ENCODE measurements at places on chromosomes 4 and X. TPM values are rescaled to one million over a fixed set of nuclear protein-coding genes. Genes with fewer than 3 reads are reported as not detected.

DNA sequence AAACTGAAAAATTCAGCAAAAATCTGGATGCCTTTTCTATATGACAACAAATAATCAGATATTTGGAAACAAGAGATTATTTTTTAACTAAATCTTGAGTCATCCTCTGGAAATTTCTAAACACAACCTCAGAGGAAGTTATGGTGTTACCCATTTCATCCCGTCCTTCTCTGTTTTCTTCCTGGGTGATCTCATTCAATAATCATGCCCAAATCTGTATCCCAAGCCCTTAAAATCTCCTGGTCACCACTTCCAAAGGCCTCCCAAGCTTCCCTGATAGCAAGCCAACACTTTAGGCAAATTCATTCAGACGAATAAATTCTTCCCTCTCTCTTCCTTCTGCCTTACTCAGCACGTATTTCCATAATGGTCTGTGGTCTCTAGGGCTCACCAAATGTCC, 9.7 kb upstream of the SORCS2 start:
- no peaks in the 10 kb centered on the region for H3K36me3 ChIP-seq
- no peaks in the 10 kb centered on the region for H3K4me1 ChIP-seq
- DNase-seq, result no peak
- no peaks in the 10 kb centered on the region for H3K27me3 ChIP-seq
- no peak overlapping the region for H3K27ac ChIP-seq
- H3K4me3 ChIP-seq, result no peak overlapping the region

DNA sequence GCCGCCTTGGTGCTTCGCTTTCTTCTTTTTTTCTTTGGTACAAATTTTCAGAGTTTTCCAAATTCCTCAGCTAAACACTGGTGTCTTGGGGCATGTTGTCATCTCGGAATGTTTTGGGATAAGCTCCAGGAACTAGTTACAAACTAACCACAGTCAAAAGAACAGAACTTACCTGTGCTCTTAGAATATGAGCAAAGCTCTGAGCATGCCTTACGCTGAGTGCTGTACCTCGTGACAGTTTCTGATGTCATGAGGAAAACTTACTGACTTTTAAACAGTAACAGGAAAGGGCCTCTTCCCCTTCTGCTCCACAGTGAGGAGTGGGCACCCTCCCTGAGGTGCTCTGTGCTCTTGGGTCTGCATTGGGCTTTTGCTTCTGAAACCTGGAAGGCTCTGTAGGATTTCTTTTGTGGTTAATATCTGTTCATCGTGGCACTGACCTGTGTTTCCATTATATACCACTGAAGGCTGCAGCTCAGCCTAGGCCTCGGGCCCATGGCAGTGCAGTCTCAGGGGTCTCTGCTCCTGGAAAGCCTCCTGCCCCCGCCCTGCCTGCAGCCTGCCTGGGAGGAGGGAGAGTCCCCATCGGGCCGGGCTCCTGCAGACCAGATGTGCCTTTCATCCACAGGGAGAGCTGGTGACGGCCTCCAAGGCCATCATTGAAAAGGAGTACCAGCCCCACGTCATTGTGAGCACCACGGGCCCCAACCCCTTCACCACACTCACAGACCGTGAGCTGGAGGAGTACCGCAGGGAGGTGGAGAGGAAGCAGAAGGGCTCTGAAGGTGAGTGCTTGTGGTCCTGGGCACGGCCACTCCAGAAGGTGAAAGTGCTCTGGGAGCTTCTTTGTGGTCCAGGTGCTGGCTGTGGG, 48.7 kb downstream of the NOP14 start:
- no peak overlapping the region for H3K27ac ChIP-seq
- peaks cover 10% of the 10 kb centered on the region for H3K36me3 ChIP-seq
- DNase-seq, result no peak
- H3K4me3 ChIP-seq, result no peak overlapping the region

- H3K27me3 ChIP-seq, result no peaks in the 10 kb centered on the region
- peak; percentile 68 for DNase-seq
- H3K36me3 ChIP-seq, result peaks cover 10% of the 10 kb centered on the region
- no peaks in the 10 kb centered on the region for H3K4me1 ChIP-seq
Observed at GRCh38 chr4:108030332-108030731, 40.6 kb downstream of the HADH start.

DNA sequence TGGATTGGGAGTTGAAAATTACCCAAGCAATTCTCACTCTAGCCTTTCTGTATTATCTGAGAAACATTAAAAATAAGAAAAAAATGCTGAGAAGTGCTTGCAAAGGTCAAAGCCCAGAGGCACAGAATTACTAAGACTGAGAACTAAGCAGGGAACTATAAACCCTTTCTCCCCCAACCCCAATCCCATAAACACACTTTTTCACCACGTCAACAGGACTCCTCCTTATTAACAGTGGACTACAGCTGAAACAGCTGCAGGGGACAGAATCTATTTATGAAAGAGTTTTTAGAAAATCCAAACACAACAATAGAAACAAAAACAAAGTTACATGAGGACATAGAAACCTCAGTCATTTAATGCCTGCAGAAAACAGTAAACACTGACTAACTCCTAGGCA, 984.1 kb downstream of the TRAM1L1 start:
- no peak overlapping the region for H3K4me3 ChIP-seq
- H3K4me1 ChIP-seq, result no peaks in the 10 kb centered on the region
- H3K36me3 ChIP-seq, result 0 out of 2 replicates have a peak, but pooled peaks cover 8% of the 10 kb centered on the region
- H3K27ac ChIP-seq, result no peak overlapping the region
- no peak for DNase-seq

DNA sequence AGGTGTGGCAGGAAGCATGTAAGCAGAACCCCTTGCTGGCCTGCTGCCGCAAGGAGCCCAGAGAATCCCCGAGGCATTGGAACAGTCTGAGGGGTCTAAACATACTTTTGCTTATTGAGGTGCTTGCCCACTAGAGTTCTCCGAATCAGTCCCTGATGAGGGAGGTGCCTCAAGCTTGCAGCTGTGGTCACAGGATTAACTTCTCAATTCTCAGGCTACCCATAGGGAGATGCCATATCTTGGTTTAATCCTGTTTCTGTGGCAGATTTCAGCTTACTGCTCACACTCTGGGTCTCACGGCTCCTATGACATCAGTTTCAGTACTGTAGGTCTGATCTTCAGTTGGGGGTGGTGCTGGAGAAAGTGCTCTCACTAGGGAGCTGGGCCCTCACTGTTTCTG, 39.9 kb downstream of the CCNG2 start:
- no peak overlapping the region for H3K27ac ChIP-seq
- H3K4me3 ChIP-seq, result no peak overlapping the region
- no peaks in the 10 kb centered on the region for H3K4me1 ChIP-seq
- H3K36me3 ChIP-seq, result no peaks in the 10 kb centered on the region

The SSX2 gene
- total RNA-seq, result 0.39 TPM

The SYN1 gene
- 4.7 TPM for total RNA-seq

- H3K27me3 ChIP-seq, result peaks cover 13% of the 10 kb centered on the region
- peaks cover 13% of the 10 kb centered on the region for H3K4me1 ChIP-seq
- DNase-seq, result no peak
Observed at GRCh38 chr4:113977526-113977855, 2.0 kb downstream of the ARSJ start.

The ADH7 gene
- not detected for total RNA-seq

DNA sequence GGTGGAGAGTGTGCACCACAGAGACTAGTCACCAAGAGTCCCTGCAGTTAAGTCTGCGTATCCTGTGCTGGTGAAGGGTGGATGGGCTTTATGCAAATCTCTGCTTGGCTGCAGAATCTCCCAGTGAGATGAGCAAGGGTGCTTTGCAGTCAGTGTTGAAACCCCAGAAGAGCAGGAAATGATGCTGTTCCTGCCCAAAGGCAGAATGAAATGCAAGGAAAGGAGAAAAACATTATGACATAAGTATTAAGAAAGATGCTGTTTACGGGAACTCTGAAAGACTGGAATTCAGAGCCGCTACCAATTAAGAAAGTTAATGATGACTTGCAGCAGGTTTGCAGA, 25.4 kb upstream of the ACSL1 start:
- H3K4me3 ChIP-seq, result no peak overlapping the region
- H3K4me1 ChIP-seq, result no peaks in the 10 kb centered on the region
- H3K27ac ChIP-seq, result no peak overlapping the region
- no peaks in the 10 kb centered on the region for H3K36me3 ChIP-seq
- H3K27me3 ChIP-seq, result no peaks in the 10 kb centered on the region

- peak; percentile 24 for DNase-seq
- peak overlapping the region; percentile 27 for H3K27ac ChIP-seq
- H3K27me3 ChIP-seq, result no peaks in the 10 kb centered on the region
- 0 out of 2 replicates have a peak, but pooled peaks cover 4% of the 10 kb centered on the region for H3K36me3 ChIP-seq
Observed at GRCh38 chr4:175970724-175971123, 94.9 kb upstream of the WDR17 start.

The CXCL8 gene
- total RNA-seq, result not detected

The S100G gene
- total RNA-seq, result not detected

- H3K27ac ChIP-seq, result no peak overlapping the region
- H3K36me3 ChIP-seq, result peaks cover 8% of the 10 kb centered on the region
- no peaks in the 10 kb centered on the region for H3K4me1 ChIP-seq
- DNase-seq, result no peak
- no peak overlapping the region for H3K4me3 ChIP-seq
Observed at GRCh38 chrX:132063862-132064261, 40.8 kb downstream of the STK26 start.

The USP51 gene
- 5.5 TPM for total RNA-seq

- no peak overlapping the region for H3K27ac ChIP-seq
- no peak for DNase-seq
- no peak overlapping the region for H3K4me3 ChIP-seq
Observed at GRCh38 chr4:7194251-7195140, 2.2 kb downstream of the SORCS2 start.

GRCh38 chr4:48379587-48380180, 38.4 kb downstream of the SLAIN2 start:
- DNase-seq, result no peak
- no peak overlapping the region for H3K4me3 ChIP-seq
- peaks cover 31% of the 10 kb centered on the region for H3K4me1 ChIP-seq

DNA sequence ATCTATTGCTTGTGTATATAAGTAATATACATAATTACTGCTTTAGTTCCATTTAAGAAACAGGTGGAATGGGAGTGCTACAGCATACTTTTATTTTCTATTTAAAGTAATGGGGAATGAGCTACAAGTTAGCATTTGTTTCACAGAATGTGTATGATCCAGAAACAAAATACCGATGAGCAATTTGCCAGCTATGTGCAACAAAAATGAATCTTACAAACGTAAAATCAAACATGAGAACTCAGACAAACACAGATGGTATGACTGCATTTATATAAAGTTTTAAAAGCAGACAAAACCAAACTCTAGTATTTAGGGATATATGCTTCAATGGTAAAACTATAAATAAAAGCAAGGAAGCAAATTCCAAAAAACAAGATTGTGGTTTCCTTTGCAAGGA, 141.7 kb downstream of the PAPSS1 start:
- no peak for DNase-seq
- no peak overlapping the region for H3K27ac ChIP-seq
- H3K36me3 ChIP-seq, result no peaks in the 10 kb centered on the region
- H3K4me3 ChIP-seq, result no peak overlapping the region
- H3K27me3 ChIP-seq, result no peaks in the 10 kb centered on the region

The TCEAL4 gene
- 25.4 TPM for total RNA-seq

DNA sequence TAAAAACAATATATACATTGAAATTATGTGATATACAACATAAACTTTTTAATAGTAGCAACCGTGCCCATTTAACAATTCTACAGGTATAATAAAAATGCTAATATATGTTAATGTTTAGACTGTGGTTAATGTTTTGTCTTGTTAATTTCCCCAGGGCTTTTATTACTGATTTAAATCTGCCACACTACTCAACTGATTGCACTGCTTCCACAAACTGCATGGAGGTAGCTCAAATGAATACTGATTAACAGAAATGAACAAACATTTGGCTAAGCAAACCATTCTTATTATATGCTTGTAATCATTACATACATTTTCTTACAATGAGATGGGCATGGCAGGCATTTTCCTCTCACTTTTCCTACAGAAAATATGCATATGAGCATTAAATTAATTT, 275.9 kb downstream of the GPC3 start:
- H3K4me1 ChIP-seq, result peaks cover 28% of the 10 kb centered on the region
- DNase-seq, result no peak

DNA sequence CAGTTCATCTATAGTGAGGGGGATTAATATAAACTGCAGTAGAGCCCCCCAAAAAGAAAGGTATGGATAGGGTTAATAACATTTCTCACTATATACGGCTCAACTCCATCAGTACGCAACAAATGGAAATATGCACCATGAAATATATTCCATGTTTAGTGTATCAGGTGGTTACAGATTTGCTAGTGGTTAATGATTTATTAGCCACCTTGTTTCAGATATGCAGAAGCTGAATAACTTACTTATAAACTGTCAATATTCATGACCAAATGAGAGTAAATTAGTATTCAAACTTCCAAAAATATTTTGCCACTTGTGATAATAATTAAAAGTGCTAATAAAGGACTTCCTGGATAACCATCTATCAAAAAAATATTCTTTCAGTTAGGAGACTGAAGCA, 14.8 kb downstream of the AMTN start:
- H3K27me3 ChIP-seq, result no peaks in the 10 kb centered on the region
- no peak overlapping the region for H3K27ac ChIP-seq
- no peak for DNase-seq
- H3K4me1 ChIP-seq, result no peaks in the 10 kb centered on the region

GRCh38 chrX:64204701-64205440, 637 bp downstream of the AMER1 start:
- H3K4me3 ChIP-seq, result peak overlapping the region; percentile 64
- H3K4me1 ChIP-seq, result no peaks in the 10 kb centered on the region
- no peak overlapping the region for H3K27ac ChIP-seq
- H3K36me3 ChIP-seq, result no peaks in the 10 kb centered on the region
- DNase-seq, result peak; percentile 25

The HPGD gene
- total RNA-seq, result 4.1 TPM

GRCh38 chrX:68989865-68990606, 161.2 kb downstream of the EFNB1 start:
- DNase-seq, result peak; percentile 77
- H3K27ac ChIP-seq, result no peak overlapping the region
- no peaks in the 10 kb centered on the region for H3K36me3 ChIP-seq
- no peak overlapping the region for H3K4me3 ChIP-seq

The NAT8L gene
- 7.7 TPM for total RNA-seq

DNA sequence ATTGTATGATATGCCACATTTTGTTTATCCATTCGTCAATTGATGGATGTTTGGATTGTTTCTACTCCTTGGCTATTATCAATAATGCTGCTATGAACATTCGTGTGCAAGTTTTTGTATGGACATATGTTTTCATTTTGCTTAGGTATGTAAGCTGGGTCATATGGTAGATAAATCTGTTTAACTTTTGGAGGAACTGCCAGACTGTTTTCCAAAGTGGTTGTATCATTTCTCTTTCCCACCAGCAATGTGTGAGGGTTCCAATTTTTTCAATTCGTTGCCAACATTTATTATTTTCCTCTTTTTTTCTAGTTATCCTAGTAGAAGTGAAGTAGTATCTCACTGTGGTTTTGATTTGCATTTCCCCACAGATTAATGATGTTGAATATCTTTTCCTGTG, 71.8 kb downstream of the DIAPH2 start:
- no peaks in the 10 kb centered on the region for H3K36me3 ChIP-seq
- H3K27ac ChIP-seq, result no peak overlapping the region
- no peak overlapping the region for H3K4me3 ChIP-seq
- DNase-seq, result no peak
- peaks cover 10% of the 10 kb centered on the region for H3K4me1 ChIP-seq

GRCh38 chr4:136571315-136571714, 961.0 kb downstream of the PCDH18 start:
- no peak overlapping the region for H3K27ac ChIP-seq
- no peaks in the 10 kb centered on the region for H3K36me3 ChIP-seq
- no peaks in the 10 kb centered on the region for H3K4me1 ChIP-seq
- no peak overlapping the region for H3K4me3 ChIP-seq
